LNCaP clone FGC (cell line): ENCODE measurements at places on chromosomes 11 and 22.
A peak's percentile ranks its signal among the peaks of the same experiment; 100 is the strongest.

GRCh38 chr11:44916331-44916730, 34.4 kb downstream of the TP53I11 start:
- no peak for DNase-seq

- peak; percentile 91 for DNase-seq
Measured at GRCh38 chr11:61472868-61473267, 35.7 kb upstream of the LRRC10B start.

DNA sequence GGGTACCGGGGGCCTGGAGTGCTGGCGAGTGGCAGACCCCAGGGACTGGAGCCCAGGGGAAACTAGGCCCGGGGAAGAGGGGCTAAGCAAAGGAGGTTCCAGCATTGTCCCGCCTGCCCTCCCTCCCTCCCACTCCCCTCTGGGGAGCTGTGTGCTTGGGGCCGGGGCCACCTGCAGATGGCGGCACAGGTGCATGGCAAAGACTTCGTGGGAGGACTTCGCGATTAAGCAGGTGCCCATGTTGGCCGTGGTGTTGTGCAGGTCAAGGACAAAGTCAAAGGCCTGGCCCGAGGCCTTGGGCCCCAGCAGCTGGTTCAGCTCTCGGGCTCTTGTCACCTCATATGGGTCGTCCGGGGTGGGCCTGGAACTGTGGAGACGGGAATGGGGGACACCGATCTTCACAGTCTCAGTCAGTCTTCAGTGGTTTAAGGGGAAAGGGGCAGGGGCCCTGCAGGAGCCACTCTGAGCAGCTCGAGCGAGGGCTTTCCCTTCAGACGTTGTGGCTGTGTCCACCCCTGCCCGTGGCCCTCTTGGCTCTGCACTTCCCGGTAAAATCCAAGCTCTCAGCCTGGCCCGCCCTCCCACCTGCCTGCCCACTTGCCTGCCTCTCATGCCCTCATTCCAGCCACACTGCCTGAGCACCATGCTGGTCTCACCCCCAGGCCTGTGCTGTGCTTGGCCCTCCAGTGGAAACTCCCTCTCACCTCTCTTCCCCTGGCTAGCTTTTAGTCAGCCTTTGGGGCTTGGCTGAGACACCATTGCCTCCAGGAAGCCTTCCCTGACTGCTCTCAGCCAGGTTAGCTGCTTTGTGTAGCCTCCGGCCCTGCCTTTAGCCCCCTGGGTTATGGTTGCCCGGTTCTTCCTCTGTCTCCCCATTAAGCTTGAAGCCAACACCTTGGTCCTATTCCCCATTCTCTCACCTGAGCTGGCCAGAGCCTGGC, 4.7 kb downstream of the ACY3 start:
- no peak for DNase-seq

GRCh38 chr11:18455686-18456372, at the start of gene LDHAL6A:
Gene LDHAL6A (plus strand): TSS chr11:18455856. CDS start chr11:18456681, 825 bp downstream.
- no peak for DNase-seq

GRCh38 chr11:29183301-29183700, 833.5 kb downstream of the KCNA4 start:
- DNase-seq = no peak

DNA sequence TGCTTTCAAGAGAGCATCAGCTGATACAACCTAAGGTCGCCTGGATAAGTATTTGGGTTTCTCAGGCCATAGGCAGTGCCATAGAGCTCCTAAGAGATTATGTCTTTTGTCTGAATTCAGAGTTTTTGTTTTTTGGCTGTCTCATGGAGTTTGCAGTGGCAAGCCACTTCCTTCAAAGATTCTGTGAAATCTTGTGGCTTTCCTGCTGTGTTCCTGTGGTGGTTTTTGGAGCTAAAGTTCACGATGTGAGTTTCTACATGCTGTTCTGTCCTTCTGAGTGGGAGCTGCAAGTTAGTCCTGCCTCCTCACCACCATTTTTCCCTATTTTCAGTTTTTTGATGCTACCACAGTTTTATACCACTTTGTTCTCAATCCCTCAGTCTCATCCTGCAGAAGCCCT, 111.4 kb downstream of the COMMD9 start:
- no peak for DNase-seq

DNA sequence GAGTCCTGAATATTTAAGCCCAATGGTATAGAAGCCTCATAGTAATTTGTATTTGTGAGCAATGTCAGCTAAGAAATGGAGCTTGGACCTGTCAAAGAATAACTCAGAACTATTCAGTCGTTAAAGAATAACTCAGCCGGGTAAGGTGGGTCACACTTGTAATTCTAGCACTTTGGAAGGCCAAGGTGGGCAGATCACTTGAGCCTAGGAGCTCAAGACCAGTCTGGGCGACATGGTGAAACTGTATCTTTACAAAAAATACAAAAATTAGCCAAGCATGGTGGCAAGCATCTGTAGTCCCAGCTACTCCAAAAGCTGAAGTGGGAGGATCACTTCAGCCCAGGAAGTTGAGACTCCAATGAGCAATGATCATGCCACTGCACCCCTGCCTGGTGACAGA, 1526.5 kb downstream of the LRRC4C start:
- no peak for DNase-seq

DNA sequence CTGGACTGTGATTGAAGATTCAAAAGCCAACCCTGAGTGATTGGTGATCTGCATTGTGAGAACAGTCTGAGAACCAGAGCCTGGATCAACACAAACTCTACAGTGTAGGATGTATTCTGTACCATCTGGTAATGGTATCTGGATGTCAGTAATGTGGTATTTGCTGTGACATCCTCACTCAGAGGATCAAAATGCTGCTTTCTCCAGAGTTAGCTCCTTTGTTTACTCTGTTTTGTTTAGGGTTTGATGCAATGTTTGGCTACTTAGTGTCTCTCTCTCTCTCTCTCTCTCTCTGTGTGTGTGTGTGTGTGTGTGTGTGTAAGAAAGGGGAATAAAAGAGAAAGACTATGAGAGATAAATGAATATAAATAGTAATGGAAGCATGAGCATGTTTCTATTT, 24.3 kb downstream of the CASP4 start:
- no peak for DNase-seq

DNA sequence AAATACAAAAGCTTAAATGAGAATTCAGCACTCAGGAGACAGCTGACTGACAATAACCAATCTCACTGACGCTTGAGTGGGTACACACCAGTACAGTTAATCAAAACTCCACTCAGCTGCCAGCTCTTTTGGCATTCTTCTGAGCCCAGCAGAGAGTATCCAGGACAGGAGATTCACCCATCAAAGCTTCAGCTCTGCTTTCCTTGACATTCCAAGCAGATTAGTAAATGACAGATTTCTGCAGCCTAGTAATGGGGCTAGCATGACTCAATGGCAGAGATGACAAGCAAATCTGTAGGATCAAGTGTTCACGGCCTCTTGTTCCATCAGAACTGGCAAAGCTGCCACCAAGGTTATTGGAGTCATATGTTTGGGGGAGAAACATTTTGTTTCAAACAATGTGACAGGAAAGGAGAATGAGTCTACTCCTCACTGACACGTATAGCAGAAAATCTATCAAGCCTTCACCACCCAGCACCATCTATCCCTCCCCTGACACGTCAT, 420.0 kb downstream of the DYNC2H1 start:
- no peak for DNase-seq

DNA sequence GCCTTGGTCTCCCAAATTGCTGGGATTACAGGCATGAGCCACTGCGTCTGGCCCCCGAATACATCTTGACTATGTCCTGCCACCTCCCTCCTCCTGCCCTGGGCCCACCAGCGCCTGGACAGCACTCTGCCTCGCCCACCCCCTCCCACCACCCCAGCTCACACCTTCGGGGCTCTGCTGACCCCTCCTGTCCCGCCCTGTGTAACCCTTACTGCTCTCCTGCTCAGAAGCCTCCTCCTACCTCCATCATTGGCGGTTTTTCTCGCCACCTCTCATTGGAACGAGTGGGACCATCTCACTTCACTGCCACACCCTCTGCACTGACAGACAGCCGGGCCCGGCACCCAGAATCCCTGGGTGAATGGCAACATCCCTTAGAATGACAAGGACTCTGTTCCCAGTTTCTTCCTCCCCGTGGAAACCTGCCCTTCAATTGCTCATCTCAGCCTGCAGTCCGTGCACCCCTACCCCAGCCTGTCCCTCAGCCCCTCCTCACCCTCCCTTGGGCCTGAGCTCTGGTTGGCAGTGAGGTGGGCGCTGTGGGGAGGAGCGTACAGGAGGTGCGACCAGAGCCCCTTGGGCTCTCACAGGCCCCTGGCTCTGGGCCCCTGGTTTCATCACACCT, 32.2 kb downstream of the LRRC74B start:
- no peak for DNase-seq

DNA sequence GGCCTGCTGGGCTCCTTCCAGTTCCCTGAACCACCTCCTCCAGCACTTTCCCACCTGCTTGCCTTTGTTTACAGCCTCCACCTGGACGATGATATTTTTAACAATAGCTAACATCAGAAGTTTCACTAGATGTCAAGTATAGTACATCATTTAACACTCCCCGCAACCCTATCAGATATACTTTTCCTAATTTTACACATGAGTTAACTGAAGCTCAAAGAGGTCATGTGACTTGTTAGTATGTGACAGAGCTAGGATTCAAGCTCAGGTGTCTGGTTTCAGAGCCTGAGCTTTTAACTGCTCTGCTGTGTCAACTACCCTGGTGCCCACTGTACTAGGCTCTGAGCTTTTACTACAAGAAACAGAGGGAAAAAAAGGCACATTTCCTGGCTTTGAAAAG, 14.3 kb upstream of the HPX start:
- DNase-seq = no peak

- no peak for DNase-seq
Measured at GRCh38 chr11:19441752-19442553, 201.2 kb upstream of the E2F8 start.

DNA sequence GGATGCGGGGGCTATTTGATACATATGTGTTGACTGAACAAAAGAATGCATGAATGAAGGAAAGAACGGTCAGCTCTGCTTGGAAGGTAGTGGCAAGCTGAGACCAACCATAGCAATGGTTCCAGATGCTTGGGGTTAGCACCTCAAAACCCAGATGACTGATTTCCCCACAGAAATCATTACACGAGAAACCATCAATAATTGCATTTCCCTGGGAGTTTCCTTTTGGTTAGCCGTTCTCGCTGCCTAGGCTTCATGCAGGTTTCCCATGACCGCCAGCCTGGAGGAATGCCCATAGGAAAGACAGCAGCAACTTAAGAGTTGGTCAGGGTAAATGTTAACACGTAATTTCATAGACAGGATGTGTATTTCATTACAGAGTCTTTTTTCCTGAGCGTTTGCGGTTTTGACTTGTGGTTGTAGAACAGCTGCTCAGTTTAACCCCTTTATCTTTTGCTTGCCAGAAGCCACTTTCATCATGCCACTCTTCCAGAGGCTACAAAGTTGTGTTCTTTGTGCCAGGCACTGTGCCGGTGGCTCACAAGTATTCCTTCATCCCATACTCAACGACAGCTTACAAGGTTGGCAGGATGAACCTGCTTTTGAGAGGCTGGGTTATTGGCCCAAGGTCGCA, 2.8 kb downstream of the IL17RA start:
- DNase-seq = no peak

- peak; percentile 14 for DNase-seq
Measured at GRCh38 chr22:49793296-49793695, 34.4 kb downstream of the BRD1 start.

- DNase-seq = no peak
Measured at GRCh38 chr11:95835351-95835750, 45.1 kb downstream of the CEP57 start.

- peak; percentile 52 for DNase-seq
Measured at GRCh38 chr11:128157423-128158298, 429.7 kb downstream of the ETS1 start.

DNA sequence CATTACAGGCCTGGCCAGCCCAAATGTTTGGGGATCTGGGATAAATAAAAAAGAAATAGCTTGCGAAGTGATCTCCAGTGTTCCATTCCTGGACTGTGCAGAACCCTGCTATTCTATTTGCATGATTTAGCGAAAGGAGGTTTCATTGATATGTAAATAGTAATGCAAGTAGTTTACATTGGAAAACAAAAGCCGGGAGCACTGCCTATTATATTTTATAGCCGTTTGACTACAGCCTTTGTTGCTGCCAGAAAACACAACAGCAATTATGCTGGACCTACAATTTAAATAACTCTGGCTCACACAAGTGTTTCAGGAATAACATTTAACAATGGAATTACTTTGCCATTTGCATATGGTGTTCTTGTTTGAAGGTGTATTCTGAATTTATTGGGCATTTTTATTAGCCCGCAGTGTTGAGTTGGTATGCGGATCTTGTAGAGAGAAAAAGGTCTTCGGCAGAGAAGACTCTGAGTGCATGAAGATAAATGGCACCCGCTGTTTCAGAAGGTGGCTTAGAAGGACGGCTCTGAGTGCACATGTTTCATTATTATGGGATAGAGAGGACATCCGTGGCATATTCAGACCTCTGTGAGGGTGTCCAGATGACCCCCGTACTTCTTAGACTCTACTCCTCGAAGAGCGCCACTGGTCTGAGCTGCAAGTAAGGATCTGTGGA, 315.0 kb downstream of the BRD1 start:
- peak; percentile 65 for DNase-seq

DNA sequence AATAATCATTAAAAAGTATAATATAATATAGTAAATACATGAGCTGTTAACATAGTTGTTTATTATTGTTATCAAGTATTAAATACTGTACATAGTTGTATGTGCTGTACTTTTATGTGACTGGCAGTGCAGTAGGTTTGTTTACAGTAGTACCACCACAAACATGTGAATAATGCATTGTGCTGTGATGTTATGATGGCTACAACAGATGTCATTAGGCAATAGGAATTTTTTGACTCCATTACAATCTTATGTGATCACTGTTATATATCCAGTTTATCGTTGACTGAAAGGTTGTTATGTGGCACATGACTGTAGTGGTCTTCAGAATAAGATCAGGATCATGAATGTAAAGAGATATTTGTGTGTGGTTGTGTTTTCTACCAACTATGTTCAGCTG, 577.8 kb downstream of the JRKL start:
- no peak for DNase-seq

GRCh38 chr22:36180038-36180880, 19.7 kb upstream of the APOL3 start:
- no peak for DNase-seq

GRCh38 chr11:125166764-125167291, 2.3 kb downstream of the PKNOX2 start:
- no peak for DNase-seq

- DNase-seq = no peak
Measured at GRCh38 chr11:84552791-84553190, 1074.4 kb downstream of the DLG2 start.

GRCh38 chr22:27212617-27213177, 555.3 kb downstream of the MIAT start:
- no peak for DNase-seq

- DNase-seq = no peak
Measured at GRCh38 chr11:129425214-129425613, 49.6 kb downstream of the BARX2 start.

GRCh38 chr22:49738006-49738405, 89.7 kb downstream of the BRD1 start:
- DNase-seq = no peak

- DNase-seq = no peak
Measured at GRCh38 chr11:69159150-69159852, 3.6 kb downstream of the SMIM38 start.

GRCh38 chr11:100855466-100856067, 168.5 kb downstream of the ARHGAP42 start:
- no peak for DNase-seq
